Left lung (tissue), 14 donors: ENCODE measurements at places on chromosomes 3 and 15. TPM values are rescaled to one million over a fixed set of nuclear protein-coding genes. Genes with fewer than 3 reads are reported as not detected.

The RTP3 gene
- not detected for polyA plus RNA-seq

The HTR3E gene
- not detected for polyA plus RNA-seq

The LYSMD2 gene
- polyA plus RNA-seq = 5.9 TPM

The LIPH gene
- polyA plus RNA-seq = 3.3 TPM

The PLXNB1 gene
- 161 TPM for polyA plus RNA-seq

The MNS1 gene
- 22.8 TPM for polyA plus RNA-seq

The ZNF860 gene
- 11.5 TPM for polyA plus RNA-seq

The CHRNA3 gene
- polyA plus RNA-seq = 0.20 TPM

The NR1I2 gene
- polyA plus RNA-seq = 0.91 TPM

The PRKAR2A gene
- polyA plus RNA-seq = 29.4 TPM

The IL20RB gene
- polyA plus RNA-seq = 1.1 TPM

The C3orf80 gene
- 8.3 TPM for polyA plus RNA-seq

The INKA1 gene
- 11.0 TPM for polyA plus RNA-seq

The PGBD4 gene
- polyA plus RNA-seq = 2.3 TPM

The POPDC2 gene
- polyA plus RNA-seq = 4.6 TPM

The CCR8 gene
- not detected for polyA plus RNA-seq

The SELENOK gene
- 58.4 TPM for polyA plus RNA-seq

The C2CD4B gene
- polyA plus RNA-seq = 5.1 TPM

The ZNF385D gene
- polyA plus RNA-seq = 19.7 TPM

The SLCO2A1 gene
- polyA plus RNA-seq = 56.5 TPM

The PLIN1 gene
- 1.2 TPM for polyA plus RNA-seq

The CHCHD6 gene
- 18.3 TPM for polyA plus RNA-seq

The PIK3CA gene
- polyA plus RNA-seq = 39.8 TPM

The IMPG2 gene
- polyA plus RNA-seq = 1.0 TPM

The BRK1 gene
- polyA plus RNA-seq = 210 TPM

The SLC12A8 gene
- polyA plus RNA-seq = 1.1 TPM

The CLDN16 gene
- polyA plus RNA-seq = 0.30 TPM

The PLSCR4 gene
- 51.1 TPM for polyA plus RNA-seq
